ENCODE measurements at places on chromosomes 2 and 18.
A peak's percentile ranks its signal among the peaks of the same experiment; 100 is the strongest.

GRCh38 chr2:241376808-241377207 lies 20.7 kb downstream of the FARP2 start:
- DNase-seq, result no peak

GRCh38 chr18:8799596-8800441 lies 94.5 kb downstream of the MTCL1 start:
- DNase-seq, result no peak

DNA sequence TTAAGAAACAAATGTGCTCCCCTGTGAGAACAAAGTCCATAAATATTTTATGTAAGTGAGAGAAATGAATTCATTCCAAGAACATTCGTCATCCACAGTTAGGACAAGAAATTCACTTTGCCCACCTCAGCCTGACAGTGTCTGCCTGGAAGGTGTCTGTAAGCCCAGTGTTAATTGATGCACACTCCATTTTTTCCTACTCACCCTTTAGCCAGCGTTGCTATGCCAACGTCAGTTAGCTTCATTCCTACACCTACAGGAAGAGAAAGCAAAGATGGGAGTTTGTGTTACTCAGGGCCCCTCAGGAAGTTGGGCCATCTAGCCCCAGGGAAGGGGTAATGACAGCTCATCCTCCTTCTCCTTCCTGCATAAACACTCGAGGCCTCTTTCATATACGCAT lies 131.0 kb downstream of the ALPK2 start:
- DNase-seq, result no peak

DNA sequence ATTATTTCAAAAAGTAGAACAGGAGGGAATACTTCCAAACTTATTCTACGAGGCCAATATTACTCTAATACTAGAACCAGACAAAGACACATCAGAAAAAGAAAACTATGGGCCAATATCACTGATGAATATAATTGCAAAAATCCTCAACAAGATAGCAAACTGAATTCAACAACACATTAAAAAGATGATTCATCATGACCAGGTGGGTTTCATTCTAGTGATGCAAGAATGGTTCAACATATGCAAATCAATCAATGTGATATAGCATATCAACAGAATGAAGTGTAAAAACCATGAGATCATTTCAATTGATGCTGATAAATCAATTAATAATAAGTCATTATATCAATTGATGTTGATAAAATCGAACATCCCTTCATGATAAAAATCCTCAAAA lies 22.4 kb upstream of the EML6 start:
- DNase-seq, result no peak

- no peak for DNase-seq
These were observed 488.9 kb downstream of the MBD2 start for GRCh38 chr18:53735526-53735925.

DNA sequence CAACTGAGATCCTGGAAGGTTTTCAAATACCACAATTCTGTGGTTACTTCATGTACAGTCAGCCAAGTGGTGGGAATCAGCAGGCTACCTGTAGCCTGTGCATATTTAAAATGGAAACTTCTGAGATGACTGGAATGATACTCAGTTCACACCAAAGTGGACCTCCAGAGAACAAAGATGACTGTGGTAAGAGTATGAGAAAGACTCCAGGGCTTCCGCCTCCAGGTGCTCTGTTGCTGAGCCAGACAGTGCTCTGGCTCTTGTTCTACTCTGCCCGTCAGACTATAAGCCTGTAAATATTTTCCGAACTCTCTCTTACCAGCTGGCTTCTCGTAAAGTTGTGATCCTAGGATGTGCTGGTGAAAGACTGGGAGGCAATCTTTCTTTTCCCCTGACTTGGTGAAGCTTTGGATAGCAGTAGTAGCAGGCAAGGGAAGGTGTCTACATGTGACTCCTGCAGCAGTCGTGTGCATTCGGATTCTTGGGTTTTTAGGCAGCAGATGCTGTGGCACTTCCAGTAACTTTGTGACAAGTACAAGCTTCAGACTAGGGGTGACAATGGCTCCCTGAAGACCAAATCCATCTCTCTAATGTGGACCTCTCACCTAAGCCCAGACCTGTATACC lies 23.1 kb downstream of the ST3GAL5 start:
- no peak for DNase-seq

DNA sequence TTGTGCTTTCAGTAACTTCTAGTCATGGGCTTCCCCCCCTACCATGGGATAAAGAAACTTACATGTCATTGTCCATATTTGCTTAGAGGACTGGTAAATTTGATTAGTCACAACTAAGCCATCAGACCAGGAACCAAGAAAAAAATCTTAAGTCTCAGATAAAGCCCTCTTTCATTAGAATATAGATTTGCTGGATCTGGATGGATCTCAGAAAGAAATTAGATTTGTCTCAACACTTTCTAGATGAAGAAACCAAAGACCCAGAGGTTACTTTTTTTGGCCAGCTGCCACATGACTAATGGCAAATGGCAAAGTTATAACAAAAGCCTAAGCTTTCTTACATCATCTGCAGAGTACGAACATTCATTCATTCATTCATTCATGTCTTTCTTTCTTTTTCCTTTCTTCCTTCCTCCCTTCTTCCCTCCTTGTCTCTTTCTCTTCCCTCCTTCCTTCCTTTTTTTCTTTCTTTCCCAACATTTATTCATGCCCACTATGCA lies 60.2 kb downstream of the CDCA7 start:
- DNase-seq, result no peak

- DNase-seq, result no peak
These were observed 87.0 kb downstream of the ALPK2 start for GRCh38 chr18:58541789-58542425.

GRCh38 chr2:203437511-203437910 lies 97.6 kb downstream of the RAPH1 start:
- DNase-seq, result no peak

DNA sequence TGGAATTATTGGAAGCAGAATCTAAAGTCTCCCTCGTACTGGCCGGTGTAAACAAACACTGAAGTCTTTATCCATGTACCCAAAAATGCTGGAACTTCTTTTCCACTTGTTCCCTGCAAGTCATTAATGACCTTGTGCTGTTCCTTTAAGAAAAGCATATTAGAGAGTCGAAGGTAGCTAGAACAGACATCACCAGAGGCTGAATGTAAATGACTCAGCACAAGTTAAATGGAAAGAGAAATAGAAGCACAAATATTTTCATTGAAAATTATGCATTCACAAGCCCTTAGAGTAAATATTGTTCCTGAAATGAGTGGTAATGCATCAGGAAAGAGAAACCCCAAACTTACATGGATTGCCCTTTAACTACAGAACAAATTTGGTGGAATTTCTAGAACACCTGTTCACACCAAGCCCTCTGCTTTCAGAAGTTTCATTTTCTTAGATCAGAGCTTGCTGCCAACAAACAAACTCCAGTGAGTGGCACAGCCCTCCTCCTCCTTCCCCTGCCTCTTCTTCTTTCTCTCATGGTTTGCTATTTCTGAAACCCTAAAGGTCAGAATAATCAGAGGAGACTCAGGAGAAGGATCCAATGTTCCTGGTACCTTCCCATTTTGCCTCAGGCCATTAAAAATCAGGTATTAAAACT lies 264.3 kb downstream of the TXNL1 start:
- no peak for DNase-seq

DNA sequence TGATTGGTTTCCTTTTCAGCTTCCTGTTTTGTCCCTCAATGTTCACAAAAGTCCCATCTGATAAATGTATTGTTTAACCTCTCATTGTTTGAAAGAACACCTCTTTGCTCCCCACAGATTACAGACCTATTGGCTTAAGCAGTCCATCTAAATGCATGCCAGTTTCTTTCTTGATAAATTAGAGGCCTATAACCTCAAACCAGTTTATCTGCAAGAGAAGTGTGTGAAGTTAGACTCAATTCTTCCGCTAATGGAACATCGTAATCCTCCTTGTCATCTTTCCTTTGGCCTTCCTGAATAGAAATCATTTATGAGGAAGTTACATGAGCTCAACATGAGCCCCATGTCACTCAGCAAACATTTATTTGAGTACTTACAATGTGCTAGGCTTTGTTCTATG lies 74.0 kb downstream of the FRZB start:
- DNase-seq, result no peak

DNA sequence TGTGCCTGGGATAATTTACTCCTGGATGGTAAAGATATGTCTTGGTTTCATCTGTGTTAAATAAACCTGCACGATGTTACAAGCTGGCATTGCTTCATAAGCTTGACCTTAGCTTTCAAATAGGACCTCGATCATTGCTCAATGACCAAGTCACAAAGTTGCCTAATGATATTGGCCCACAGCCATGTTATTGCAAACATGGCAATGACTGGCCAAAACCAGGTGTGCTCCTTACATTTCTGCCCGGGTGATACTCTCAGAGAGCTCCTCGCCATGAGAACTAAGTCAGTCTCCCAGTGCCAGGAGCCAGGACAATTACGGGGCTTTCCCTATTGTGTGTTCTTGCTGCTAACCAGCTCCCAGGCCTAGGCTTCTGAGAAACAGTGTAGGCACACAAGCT lies 72.5 kb upstream of the CYP1B1 start:
- no peak for DNase-seq

DNA sequence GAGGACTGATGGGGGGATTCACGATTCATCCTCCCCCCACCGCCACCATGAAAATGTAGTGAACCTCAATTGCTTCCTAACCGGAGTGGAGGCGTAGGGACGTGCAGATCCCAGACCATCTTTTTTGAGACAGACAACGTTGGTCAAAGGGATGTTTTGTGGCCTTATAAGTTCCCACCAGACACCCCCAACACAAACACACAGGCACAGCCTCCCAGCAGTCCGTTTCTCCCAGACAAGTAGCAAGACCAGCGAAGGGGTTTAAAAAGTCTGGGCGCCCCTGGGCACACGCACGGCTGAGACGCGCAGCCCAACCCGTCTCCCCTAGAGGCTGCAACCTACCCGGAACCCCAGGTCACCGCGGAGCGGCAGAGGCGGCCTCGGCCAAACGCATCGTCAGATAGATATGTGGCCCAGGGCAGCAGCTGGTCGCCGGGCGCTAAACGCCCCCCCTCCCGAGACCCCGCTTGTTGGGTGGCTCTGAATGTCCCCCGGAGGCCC lies 1.3 kb downstream of the GBX2 start:
- peak; percentile 39 for DNase-seq

DNA sequence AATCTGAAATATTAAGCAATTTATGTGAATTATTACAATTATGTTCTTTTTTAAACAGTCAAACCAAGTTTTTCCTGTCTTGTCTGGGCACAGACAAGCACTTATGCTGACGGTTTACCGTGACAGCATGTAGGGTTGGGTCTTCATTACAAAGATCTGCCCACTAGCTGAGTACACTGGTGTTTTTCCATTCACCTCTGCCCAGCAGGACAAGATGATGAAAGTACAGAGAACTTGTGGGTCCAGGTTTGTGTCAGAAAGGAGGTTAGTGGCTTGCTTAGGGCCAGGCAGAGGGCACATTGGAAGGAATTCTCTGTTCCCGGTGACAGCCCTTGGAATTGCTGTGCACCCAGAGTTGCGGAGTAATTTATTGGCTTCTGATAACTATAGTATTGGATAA lies 14.0 kb downstream of the NABP1 start:
- no peak for DNase-seq

DNA sequence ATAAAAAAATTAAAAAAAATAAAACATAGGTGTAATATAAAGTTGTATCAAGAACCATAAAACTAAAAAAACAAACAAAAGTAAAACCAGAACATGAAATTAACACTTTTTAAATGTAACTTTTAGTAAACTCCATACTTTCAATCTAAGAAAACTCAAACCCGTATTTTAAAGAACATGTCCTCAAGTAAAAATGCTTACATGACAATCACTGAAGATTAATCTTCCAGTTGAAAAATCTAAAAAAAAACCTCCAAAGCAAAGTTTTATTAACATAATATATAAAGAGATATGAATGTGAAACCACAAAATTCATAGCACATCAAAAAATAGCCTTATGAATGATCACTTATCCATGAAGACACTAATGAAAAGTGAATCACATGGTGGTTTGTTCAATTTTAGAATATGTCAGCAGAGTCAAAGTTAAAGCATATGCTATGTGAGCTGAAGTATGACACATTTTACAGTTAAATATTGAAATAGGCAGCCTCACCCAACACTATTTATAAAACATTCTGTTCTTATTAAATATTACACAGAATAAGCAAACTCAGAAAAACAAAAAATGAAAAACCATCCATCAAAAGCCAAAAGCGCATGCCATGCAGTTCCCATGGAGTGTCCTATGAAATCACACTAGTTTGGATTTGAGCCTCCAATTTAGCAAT lies 23.1 kb upstream of the CHAC2 start:
- no peak for DNase-seq

DNA sequence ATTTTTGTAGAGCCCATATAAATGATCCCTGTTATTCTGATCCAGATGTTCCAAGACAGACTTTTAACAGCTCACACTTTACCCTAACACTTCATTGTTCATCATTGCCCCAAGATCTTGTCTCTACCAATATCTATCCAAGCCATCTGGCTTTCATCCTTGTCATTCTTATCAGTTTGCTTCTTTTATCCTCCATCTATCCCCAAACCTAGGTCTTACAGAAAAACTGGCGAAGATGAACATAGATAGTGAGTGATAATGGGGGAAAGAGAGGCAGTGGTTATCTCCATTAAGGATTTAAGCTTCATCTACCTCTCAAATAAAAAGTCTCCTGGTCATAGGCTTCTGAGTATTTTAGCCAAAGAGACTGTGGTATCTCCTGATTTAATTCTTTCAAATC lies 89.5 kb downstream of the DHRS9 start:
- DNase-seq, result no peak

- peak; percentile 83 for DNase-seq
These were observed 41.2 kb downstream of the RPL37A start for GRCh38 chr2:216539791-216540241.

GRCh38 chr18:74633652-74634352 lies 36.1 kb downstream of the ZNF407 start:
- no peak for DNase-seq

GRCh38 chr2:39120521-39120770 lies 405 bp downstream of the SOS1 start:
- DNase-seq, result no peak

- DNase-seq, result peak; percentile 46
These were observed 330.9 kb downstream of the DCC start for GRCh38 chr18:52670896-52671295.

DNA sequence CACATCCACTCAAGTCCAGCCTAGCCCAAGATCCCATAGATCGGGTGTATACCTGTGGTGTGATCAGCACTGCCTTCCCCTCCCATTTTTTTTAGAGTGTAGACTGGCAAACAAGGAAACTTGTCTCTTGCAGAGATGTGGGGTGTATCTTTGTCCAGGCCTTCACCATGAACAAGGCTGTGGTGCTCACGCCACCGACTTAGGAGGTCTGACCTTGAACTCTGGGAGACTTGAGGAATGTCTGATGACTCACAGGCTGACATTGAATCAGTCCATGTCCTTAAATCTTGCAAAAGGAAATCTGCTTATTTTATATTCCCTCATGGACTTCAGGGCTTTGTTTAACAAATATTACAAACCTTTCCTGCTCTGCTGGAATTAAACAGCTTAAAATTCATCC lies 4.5 kb upstream of the CTIF start:
- DNase-seq, result no peak

All from NCI-H1417 (cell line).